ENCODE measurements at places on chromosomes 11 and 22. TPM values are rescaled to one million over a fixed set of nuclear protein-coding genes. Genes with fewer than 3 reads are reported as not detected.
A peak's percentile ranks its signal among the peaks of the same experiment; 100 is the strongest.

DNA sequence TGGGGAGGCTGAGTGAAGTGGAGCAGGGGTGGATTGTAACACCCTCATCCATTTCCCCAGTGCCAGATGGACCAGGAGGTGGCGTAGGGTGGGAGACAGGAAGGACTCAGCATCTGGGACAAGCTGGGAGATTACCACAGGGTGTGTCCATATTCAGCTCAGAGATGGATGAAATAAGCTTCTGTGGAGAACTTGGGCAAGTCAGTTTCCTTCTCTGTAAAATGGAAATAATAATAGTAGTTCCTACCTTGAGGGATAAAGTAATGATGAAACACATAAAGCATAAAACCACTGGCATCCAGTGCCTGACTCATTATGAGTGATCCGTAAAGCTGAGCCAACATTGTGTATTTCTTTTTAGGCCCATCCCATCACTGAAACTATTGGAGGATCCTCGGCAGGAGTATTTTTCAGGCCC is 607 bp upstream of the ROBO4 start:
- no peak for DNase-seq

- DNase-seq = no peak
Measured at GRCh38 chr11:62077132-62077531, 46.7 kb upstream of the INCENP start.

DNA sequence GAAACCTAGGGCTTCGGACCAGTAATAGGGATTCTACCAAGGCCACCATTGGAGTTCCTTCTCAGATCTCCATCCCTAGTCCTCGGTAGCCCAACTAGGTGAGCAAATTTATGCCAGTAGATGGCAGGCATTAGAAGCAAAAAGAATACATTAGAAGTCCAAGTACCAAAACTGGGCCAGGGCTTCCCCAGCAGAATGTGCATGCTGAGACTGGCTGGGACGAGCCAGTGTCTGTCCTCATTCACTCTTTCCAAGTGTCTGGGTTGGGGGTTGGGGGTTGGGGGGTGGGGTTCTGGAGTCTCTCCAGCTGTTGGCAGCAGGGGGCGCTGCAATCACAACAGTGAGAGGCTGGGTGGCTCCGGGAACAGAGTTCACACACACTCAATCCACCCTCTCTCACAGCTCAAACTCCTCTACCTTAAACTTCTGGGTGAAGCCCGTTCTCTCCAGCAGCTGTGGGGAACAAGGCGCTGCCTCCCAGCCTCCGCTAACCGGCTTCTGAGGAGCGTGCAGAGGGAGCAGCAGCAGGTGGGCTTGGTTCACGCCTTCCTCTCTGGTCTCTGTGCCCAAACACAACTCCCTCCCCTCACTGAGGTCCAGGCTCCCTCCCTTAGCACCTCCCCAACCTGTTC is 57.5 kb downstream of the BTG4 start:
- DNase-seq = peak; percentile 62

DNA sequence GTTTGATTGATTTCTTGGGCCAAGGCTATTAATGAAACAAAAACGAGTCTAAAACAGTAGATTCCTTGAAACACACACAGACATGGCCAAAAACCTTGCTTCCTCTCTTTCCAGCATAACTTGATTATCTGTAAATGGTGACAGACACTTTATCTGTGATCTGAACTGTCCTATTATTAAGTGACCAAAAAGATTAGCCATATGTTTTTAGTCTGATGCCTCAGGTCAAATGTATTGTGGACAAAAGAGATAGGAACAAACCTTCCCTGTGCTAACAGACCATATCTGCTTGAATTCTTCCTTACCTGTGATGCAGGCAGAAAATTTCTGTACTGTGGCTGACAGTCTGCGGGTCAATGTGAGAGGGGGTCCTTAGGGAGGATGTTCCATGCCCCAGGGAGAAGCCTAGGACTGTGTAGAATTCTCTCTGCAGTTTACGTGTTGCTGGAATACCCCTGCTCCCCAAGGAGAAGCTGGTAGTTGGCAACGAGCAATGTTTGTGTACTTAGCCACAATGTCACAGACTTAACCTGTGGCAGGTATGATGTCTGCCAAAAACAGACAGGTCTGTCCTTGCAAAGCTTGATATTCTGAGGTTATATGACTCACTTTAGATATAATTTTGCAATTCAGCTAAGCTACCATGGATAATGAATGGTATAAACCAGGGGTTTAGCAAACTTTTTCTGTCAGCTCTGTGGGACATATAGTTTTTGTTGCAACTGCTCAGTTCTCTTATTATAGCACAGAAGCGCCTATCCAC is 31.2 kb downstream of the C11orf71 start:
- DNase-seq = no peak

DNA sequence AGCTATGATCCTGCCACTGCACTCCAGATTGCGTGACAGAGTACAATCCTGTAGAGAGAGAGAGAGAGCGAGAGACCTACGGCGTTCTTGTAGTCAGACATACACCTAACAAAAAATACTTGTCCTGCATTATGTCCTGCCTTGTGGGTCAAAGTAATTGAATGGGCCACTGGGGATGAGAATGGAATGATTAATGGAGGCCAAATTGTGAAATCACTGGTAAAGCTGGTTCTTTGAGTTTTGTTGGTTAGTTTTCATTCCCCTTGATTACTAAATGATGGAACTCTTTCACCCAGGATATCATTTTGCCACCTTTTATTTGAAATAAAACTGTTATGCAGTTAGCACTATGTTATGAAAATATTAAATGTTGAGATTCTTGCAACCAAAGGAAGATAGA is 18.7 kb downstream of the GAS2 start:
- DNase-seq = no peak

DNA sequence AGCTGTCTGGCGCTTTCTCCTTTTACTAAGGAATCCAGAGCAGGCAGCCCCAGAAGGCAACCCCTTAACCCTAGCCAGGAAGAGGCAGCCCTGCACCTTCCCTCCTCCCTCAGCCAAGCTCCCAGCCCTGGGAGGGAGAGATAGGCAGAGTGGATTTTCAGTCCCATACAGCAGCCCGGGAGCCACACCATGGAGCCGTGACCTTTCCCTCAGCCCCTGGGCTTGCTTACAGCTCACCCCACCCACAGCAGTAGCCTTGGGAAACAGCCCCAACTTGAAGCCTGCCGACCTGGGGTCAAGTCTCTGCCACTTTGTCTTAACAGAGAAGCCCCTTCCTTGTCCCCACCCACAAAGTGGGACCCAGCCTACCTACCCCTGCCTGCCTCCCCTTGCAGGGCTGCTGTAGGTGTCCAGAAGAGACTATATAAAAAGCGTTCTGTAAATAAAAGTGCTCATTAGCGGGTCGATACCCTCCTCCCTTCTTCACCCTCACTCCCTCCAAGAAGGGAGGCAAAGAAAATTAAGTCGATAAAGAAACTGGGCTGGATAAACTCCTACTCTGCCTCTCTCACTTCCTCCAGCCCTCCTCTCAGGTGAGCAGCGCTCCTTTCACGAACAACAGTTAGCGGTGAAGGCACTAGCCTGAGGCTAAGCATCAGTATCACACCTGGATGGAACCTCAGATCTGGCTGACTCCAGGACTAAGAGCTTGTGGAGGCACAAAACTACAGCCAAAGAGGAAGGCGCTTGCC is 4.2 kb downstream of the TST start:
- DNase-seq = no peak

DNA sequence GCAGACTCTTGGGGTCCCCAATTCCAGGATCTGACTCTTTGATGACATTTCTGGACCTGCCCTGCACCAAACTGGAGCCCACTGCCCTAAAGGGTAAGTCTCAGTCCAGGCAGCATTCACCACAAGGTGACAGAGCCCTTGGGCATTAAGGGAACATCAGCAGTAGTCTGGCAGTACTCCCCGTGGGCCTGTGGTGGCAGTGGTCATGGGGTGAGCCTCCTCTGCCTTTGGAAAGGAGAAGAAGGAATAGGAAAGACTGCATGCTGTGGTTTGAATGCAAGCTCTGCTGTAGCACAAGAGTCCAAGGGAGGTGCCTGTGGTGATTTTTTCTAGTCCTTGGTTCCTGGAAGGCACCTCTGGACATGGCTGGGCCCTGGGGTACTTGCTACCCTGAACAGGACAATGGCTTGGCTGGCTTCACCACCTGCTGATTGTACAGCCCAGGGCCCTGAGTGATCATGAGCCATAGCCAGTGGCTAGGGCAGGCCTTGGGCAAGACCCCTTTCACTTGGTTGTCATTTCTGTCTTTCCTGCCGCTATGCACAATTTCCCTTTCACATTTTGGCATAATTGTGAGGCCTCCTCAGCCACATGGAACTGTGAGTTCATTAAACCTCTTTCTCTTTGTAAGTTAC is 160.7 kb upstream of the GRIA4 start:
- DNase-seq = no peak

DNA sequence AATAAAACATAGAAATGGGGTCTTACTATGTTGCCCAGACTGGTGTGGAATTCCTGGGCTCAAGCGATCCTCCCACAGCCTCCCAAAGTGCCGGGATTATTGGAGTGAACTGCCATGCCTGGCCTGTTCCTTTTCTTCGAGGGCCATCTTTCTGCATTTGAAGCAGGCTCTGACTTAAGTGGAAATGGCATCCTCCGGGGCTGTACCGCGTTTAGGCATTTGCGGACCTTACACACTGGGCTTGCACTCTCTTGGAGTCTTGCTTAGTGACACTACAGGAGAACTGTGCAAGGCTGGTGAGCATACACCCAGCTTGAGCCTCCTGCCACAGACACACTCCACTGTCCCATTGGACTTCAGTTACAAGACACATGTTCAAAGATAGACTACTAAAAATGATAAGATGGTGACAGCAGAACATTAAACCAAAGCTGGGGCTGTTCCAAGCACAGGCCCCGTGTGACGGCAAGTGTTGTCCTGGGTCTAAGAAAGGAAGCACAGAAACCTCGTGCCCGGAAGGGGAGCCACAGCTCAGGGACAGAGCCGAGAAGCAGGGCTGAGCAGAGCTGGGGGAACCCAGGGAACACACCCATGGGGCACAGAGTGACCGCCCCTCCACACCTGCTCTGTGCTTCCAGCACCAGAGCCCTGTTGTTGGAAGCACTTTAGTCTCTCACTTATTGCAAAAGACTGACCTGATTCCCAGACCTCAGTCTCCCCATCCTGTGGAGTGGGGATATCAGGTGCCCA is 59.0 kb upstream of the SHANK2 start:
- DNase-seq = no peak

DNA sequence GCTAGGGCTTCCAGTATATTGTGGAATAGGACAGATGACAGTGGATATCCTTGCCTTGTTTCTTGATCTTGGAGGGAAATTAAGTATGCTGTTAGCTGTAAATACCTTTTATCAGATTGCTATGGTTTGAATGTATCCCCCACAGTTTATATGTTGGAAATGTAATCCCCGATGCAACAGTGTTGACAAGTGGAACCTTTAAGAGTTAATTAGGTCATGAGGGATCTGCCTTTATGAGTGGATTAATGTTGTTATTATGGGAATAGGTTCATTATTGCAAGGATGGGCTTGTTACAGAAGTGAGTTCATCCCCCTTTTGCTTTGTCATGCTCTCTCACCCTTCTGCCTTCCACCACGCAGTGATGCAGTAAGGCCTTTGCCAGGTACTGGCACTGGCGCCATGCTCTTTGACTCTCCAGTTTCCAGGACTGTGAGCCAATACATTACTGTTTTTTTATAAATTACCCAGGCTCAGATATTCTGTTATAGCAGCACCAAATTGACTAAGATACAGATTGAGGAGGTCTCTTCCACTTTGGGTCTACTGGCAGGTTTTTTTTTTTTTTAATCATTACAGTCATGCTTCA is 16.4 kb downstream of the CABIN1 start:
- no peak for DNase-seq

HBE1 gene
- 0.87 TPM for total RNA-seq

KCNK7 gene
- 2.5 TPM for total RNA-seq

GLYAT gene
- not detected for total RNA-seq

SMC1B gene
- total RNA-seq = 46.8 TPM

All from testis (tissue), 5 donors.